ENCODE measurements at places on chromosomes 6 and 20.
A peak's percentile ranks its signal among the peaks of the same experiment; 100 is the strongest.

DNA sequence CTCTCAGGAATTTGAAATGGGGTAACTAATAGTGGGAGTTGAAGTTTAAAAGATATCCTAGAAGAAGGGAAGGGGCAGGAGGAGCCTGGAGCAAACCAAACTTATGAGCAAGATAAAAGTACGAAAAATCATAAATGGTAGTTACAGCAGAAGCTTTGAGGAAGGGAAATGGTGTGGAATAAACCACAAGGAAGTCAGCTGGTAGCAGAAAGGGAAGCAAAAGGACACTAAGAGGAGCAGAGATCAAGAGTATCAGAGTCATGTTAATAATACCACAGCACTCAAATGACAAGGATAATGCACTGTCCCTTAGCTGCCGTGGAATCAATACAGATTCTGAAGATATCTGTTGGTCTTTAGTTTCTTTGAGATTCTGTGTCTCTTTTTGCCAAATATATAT lies 44.9 kb upstream of the CCDC28A start:
- no peak for DNase-seq

- DNase-seq: no peak
Measured at GRCh38 chr20:51359947-51360346, 182.6 kb downstream of the NFATC2 start.

DNA sequence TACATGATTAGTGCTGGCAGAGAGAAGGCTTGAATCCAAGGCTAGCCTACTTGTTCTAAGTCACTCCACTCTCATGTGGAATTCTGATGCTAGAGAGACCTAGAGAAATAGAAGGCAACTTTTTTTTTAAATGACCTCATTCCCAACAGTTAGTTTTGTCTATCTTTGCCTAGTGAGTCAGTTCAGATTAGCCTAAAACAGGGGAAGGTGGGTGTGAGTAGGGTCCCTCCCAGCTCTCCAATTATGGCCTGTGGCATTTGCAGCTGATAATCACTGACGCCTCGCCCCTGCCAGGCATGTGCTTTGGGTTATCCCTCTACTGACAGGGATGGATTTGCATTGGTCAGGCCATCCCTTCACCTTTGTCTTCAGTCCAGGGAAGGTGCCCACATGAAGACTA lies 13.6 kb downstream of the TXLNB start:
- DNase-seq: no peak

GRCh38 chr6:82783587-82784236 lies 281.9 kb downstream of the UBE3D start:
- no peak for DNase-seq

- DNase-seq: peak; percentile 39
Measured at GRCh38 chr6:6131492-6132109, 124.9 kb upstream of the NRN1 start.

DNA sequence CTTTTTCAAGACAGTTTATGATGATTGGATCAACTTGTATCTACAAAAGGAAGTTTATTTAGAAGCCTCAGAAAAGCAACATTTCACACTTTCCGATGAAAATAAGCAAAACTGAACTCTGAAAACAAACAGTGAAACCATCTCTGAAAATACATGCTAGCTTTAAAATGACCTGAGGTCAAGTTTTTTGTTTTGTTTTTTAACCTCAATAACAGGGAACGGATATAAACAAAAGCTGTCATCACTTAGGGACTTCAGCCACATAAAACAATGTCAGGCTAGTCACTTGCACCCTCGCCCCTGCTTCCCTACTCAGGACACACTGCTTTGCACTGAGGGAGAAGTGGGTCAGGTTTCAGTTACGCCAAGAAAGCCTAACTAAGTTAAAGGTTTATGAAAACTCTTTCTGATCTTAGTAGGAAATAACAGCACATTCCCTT lies 11.6 kb downstream of the BACH2 start:
- DNase-seq: peak; percentile 5

DNA sequence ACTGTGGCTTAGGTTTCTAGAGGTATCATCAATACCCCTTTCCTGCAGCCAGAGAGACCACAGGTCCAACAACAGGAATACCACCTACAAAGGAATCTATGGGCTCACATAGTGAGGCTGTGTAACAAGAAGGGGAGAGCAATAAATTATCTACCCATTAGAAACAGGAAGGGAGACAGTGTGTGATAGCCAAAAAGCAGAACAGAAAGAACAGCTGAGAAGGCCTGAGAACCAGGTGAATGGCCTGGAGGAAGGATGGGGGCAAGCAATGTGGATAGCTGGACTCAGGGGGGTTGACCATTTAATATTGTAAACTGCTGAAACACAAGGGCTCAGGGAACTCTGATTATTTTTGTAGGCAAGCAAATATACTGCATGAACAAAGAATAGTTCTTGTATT lies 628.2 kb downstream of the COL12A1 start:
- no peak for DNase-seq

DNA sequence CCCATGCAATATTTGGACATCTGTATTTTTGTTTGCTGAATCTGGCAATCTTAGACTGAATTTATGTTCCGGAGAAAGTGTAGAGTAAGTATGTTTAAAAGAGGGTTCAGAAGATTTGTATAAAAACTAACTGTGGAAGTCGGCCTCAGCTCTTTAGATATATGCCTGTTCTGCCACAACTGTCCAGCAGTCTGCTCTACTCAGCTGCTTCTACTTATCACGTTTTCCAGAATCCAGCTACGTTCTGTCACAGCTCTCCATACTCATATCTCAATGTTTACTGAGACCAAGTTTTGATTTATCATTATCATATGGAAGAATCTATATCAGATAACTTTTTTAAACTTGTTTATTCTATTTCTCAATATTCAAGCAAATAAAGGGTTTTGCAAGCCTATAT lies 721.3 kb downstream of the EYS start:
- DNase-seq: no peak

- no peak for DNase-seq
Measured at GRCh38 chr6:156787569-156788492, 10.7 kb downstream of the ARID1B start.

GRCh38 chr20:6696001-6696400 lies 71.5 kb upstream of the BMP2 start:
- DNase-seq: no peak

DNA sequence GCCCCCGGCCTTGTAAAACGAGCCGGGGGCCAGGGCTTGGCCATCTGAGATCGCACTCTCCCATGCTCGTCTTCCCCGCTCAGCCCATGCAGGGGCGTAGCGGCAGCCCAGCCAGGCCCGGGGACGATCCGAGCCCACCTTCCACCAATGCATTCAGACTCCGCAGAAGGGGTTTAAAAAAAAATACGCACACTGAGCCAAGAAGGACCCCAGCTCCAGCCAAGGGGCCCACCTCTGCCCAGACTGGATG lies 320 bp downstream of the GSTA4 start:
- no peak for DNase-seq

DNA sequence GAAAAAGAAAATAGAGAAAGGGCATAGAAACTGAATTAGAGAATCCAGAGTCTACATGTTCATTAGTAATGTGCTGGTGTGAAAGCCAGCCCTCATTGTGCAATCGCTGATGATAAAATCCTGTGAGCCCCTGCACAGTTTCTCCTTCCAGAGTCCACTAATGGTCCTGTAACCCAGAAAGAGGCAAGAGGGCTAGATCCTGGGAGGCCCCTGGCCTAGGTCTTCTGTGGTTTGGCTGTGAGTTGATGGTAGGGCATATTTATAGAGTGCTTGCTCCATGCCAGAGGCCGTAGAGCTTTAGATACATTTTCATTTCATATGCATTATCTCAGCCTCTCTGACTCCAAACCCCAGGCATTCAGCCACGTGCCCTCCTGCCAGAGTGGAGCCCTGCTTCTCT lies 94.9 kb upstream of the MTHFD1L start:
- DNase-seq: no peak

DNA sequence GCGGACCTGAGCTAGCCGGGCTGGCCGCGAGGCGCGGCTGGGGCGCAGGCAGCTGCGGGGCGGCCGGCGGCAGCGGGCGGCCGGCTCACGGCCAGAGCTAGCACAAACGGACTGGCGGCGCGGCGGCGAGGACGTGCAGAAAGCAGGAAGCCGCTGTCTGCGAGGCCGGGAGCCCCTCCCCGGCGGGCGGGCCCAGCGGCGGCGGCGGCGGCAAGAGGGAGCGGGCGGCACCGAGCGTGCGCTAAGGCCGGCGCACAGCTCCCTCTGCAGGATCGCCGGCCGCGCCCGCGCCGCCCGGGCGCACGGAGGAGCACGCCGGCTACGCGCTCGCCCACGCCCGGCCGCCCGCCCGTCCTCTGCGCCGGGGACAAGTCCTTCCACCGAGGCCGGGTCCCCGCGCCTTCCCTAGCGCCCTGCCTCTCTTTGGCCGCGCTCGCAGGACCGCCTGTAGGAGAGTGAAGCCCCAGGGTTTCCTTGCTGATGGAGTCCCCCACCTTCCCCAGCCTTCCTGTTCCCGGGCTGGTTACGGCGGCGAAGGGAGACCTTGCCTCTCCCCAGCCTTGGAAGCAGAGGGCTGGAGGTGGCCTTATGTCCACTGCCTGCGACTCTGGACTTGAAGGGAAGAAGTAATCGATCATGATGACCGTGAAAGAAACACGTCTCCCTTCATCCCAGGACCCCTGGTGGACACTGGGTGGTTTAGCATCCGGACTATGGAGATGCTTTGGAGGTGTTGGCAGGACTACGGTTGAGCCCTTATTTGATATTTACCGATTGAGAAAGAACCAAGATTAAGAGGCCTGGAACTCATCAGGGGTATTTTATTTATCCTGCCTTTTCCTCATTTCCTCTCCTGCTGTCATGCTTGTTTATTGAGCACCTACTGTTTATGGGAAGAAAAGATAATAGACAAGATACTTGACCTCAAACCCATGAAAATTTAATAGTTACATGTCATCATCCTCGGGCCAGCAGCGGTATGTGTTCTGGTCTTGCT lies at the start of gene PREP:
Gene PREP (minus strand): TSS at position 144 of the 997 bp plus-strand sequence. CDS start 191 bp downstream, outside the sequence.
- DNase-seq: peak; percentile 77

DNA sequence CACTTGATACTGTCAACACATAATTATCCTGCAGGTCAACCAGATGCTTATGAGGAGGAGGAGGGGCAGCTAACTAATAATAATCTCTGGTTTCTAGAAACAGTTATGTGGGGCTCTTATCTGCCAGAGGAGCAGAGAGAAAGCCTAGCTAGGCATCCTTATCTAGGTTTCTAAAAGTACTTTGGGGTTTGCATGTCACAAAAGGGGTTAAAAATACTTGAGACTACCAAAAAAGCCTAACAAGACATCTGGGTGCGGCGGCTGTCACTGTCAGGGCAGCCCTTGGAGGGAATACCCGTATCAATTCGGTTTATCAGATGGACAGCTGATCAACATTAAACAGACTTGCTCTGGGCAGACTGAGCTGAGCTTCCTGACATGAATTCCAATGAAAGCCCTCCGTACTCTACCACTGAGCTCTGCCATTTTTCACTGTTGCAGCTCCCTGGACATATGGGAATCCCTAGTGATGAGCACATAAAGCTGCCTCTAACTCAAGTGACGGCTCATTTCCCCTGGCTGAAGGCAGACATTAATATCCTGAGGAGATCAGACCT lies 166.6 kb downstream of the PDSS2 start:
- DNase-seq: no peak

DNA sequence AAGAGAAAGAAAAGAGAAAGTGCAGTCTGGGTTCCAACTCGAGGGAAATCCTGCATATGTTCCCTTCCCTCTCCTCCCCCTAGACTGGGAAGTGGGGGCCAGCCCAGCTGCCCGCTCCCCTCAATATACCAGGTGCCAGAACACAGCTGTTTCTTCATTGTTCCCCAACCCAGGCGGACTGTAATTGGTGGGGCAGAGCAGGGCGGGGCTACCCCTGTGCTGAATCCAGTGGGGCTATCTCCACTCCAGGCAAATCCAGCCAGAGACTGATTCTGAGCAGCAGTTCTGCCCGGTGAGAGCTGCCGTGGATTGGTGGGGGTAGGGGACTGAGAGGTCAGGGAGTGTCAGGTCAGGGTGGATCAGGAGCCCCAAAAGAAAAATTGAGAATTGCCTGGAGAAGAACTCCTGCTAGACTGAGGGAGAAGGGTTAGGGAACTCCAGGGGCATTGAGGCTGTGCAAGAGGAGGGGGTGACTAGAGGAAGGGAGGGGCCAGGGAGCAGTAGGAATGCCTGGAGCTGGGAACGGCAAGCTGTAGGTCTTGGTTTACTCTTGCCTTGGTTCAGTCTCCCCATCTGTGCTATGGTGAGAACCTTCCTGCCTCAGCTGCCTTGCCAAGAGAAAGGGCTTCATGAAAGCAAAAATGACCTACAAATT lies at the start of gene MYMX:
Gene MYMX (plus strand): TSS at position 250 of the 655 bp plus-strand sequence. CDS start 546 bp downstream, outside the sequence.
- DNase-seq: no peak

DNA sequence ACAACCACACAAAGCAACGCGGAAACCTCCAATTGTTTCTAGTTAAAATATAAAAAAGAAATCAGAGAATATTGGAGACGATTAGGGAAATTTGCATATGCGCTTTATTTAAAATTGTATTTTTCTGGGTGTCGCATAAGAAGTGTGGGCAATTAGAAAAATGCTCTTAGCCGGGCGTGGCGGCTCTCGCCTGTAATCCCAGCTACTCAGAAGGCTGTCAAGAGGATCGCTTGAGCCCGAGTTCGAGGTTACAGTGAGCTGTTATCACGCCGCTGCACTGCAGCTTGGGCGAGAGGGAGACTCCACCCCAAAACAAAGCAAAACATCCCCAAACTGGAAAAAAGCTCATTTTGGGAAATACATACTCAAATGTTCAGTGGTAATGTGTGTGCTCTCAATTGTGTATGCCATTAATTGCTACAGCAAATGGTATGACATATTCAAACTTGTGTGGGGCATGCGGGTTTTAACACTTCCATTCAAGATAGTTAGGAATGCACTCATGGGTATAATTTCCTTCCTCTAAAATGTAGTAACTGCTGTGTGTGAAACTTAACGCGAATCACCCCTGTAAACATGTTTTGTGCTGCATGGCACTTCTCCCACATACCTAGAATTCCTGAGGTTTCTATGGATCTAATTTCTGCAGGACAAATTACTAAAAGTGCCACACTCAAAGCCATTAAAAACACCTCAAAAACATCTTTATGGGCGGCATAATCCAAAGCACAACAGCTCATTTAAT lies 54.7 kb upstream of the HFE start:
- DNase-seq: peak; percentile 75

GRCh38 chr6:41786451-41787218 lies 859 bp upstream of the TOMM6 start:
- peak; percentile 87 for DNase-seq

DNA sequence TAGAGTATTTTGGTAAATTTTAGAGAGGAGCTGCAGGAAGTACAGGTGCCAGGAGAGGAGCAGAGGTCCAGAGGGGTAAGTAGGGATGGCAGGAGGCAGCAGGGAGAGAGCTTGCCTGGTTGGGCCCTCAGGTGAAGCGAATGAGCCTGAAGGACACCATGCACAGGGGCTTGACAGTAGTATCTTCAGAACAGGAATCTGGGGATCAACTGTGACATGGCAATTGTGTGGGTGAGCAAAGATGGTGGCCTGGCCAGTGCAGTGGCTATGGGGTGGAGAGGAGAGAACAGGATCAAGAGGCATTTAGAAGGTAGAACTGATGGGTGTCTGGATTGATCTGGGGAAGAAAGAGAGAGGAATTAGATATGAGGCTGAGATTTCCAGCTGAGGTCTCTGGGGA lies 68.7 kb upstream of the RNF24 start:
- no peak for DNase-seq

DNA sequence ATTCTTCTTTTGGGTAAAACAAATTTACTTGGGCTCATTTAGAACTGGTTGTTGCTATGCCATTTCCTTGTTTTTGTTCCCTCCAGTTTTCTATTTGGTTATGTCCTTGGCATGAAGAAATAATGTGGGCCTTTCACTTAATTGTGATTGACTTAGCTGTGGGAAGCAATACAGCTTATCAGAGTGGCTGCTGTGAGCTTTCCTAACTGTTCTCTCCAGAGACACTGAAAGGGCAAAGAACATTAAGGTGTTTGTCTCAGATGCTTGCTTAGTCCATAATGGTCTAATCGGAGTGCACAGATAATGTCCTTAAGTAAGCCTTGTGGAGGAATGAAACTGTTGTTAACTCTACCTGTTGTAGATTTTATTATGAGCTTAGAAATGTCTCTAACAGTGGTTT lies 56.6 kb downstream of the SH3BGRL2 start:
- DNase-seq: no peak
